Melanocyte of skin (primary cell): ENCODE measurements at places on chromosomes 13 and 19. TPM values are rescaled to one million over a fixed set of nuclear protein-coding genes. Genes with fewer than 3 reads are reported as not detected.

Gene ARRDC5
- total RNA-seq = not detected in 2 replicates

Gene PSG6
- total RNA-seq = not detected in 2 replicates

Gene PRR19
- 0.73 TPM in 1 of 2 replicates, not detected in the other for total RNA-seq

Gene PROZ
- total RNA-seq = not detected in 2 replicates

Gene MZF1
- 12.0 and 20.0 TPM in 2 replicates for total RNA-seq

Gene KLK11
- total RNA-seq = not detected in 2 replicates

Gene FPR3
- total RNA-seq = not detected in 2 replicates

Gene COL4A2
- total RNA-seq = 77.4 and 152 TPM in 2 replicates

Gene NEK5
- total RNA-seq = under 0.01 and 0.15 TPM in 2 replicates

Gene CGB2
- 0.46 TPM in 1 of 2 replicates, not detected in the other for total RNA-seq

Gene PSG1
- total RNA-seq = not detected in 2 replicates

Gene FCER2
- total RNA-seq = not detected in 2 replicates

Gene SRRM5
- not detected in 2 replicates for total RNA-seq

Gene F2RL3
- not detected in 2 replicates for total RNA-seq

Gene CRX
- not detected in 2 replicates for total RNA-seq

Gene SIGLEC7
- not detected in 2 replicates for total RNA-seq

Gene HNRNPM
- total RNA-seq = 37.2 and 41.1 TPM in 2 replicates

Gene ADGRE1
- total RNA-seq = not detected in 2 replicates

Gene NLRP7
- not detected in 2 replicates for total RNA-seq

Gene STAP2
- 14.5 and 16.2 TPM in 2 replicates for total RNA-seq

Gene TMEM190
- not detected in 2 replicates for total RNA-seq

Gene GPR12
- not detected in 2 replicates for total RNA-seq

Gene VRK3
- 29.3 and 43.8 TPM in 2 replicates for total RNA-seq

Gene CADM4
- 4.7 and 6.3 TPM in 2 replicates for total RNA-seq

Gene TUBA3C
- total RNA-seq = not detected in 2 replicates

Gene ZNF888
- 2.1 and 4.0 TPM in 2 replicates for total RNA-seq

Gene CEACAM7
- total RNA-seq = not detected in 2 replicates
